ENCODE measurements at places on chromosomes 13 and 19.

GRCh38 chr19:55247621-55248099, 11.2 kb downstream of the PPP6R1 start:
- peak; percentile 67 for DNase-seq

- peak; percentile 72 for DNase-seq
Measured at GRCh38 chr13:75480671-75481175, 1.2 kb downstream of the TBC1D4 start.

- DNase-seq = peak; percentile 97
Measured at GRCh38 chr13:109256866-109257760, 529.3 kb downstream of the IRS2 start.

GRCh38 chr19:50909240-50910070, 1.7 kb downstream of the KLK4 start:
- DNase-seq = peak; percentile 37

- no peak for DNase-seq
Measured at GRCh38 chr13:98986226-98986846, 8.5 kb upstream of the DOCK9 start.

GRCh38 chr19:40717880-40718773, 1.2 kb downstream of the ITPKC start:
- peak; percentile 56 for DNase-seq

DNA sequence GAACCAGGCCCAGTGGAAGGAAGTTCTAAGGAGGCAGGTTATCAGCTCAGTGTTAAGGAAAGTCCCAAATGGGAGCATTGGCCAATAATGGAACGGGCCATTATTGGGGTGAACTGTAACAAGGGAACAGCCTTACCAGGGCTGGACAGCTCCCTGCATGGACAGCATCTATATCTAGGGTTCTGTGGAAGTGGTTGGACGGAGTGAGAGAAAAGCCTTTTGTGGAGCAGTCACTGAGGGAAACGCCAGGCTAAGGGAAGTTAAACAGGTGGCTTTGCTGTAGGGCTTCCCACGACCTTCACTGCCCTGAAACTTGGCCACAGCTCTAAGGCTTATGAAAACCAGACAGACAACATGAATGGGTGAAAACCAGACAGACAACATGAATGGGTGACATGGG, 17.0 kb downstream of the POU2F2 start:
- peak; percentile 76 for DNase-seq

DNA sequence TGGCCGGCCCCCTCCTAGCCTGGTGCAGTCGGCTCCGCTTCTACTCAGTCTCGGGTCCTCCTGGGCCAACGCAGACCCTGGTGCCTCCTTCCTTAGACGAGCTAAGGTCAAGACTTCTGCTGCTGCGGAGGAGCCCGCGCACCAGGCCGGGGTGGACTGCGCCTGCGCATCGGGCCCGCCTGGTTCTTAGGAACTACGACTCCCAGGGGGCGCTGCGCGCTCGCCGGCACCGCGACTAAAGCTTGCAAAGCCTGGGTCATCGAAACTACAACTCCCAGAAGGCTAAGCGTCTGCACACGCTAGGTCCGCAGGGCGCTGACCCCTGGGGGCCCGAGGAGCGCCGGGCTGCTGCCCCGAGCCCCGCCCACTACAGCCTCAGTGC, at the start of gene ZNF835:
Gene ZNF835 (minus strand): TSS at position 145 of the 382 bp plus-strand sequence. CDS start 6,559 bp downstream, outside the sequence.
- DNase-seq = peak; percentile 66

DNA sequence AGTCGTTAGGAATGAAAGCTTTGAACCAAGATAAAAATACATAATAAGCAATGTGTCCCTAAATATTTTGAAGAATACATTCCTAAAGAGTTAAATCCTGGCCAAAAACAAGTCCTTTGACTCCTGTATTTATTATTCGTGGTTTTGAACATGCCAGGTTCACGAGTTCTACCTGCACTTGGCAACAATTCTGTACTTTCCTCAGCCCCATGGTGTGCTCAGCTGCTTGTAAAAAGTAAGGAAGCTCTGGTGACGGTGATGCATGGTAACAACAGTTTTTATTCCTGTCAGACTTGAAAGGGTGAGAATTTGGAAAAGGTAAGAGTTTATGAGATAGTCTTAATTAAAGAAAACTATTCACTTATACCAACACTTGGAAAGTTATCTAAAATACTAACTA, 95.0 kb upstream of the KLF12 start:
- peak; percentile 18 for DNase-seq

DNA sequence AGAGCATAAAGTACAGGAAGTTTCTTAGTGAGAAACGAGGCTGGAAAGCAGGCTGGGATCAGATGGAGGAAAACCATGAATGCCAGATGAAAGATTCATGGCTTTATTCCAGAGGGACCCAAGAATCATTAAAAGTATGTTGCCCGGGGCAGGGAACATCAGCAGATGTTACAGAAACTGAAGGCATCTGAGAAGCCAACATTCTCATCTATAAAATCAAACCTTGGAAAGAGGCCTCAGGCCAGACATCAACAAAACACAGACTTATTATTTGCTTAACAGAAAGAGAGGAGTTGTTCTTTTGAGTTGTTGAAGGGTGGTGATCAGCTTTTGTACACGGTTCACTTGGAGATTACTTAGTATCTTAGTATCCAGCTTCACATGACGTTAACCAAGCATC, 543.6 kb downstream of the RFC3 start:
- peak; percentile 60 for DNase-seq

GRCh38 chr19:15038294-15038693, 11.0 kb upstream of the CASP14 start:
- DNase-seq = no peak

- no peak for DNase-seq
Measured at GRCh38 chr13:45199711-45200110, 1.1 kb downstream of the KCTD4 start.

- DNase-seq = no peak
Measured at GRCh38 chr13:77172650-77173049, 145.7 kb upstream of the FBXL3 start.

GRCh38 chr19:41128692-41129091, 14.5 kb downstream of the CYP2F1 start:
- no peak for DNase-seq

- no peak for DNase-seq
Measured at GRCh38 chr19:23093832-23094231, 23.0 kb upstream of the ZNF730 start.

- no peak for DNase-seq
Measured at GRCh38 chr13:29479716-29480492, 115.6 kb downstream of the SLC7A1 start.

DNA sequence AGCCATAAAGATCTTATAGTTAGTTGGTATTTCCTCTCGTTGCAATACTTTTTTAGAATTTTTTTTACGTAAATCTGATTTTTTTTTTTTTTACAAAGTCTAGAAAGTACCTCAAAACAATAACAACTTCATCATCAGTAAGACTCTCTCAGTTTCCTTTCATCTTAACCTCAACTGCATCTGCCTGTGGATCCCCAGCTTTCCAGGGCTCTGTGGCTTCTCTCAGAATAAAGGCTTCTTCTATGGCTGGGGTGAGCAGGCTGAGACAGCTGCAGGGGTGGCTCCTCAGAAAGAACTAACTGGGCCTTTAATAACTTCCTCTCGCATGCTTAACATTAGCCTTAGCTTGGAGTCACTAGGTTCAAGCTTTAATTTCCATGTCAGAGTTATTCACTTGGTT, 4.2 kb downstream of the ZNF506 start:
- DNase-seq = no peak

GRCh38 chr19:34507414-34508067, 26.0 kb downstream of the WTIP start:
- DNase-seq = no peak
